A172 (cell line): ENCODE measurements at places on chromosomes 11 and 22. TPM values are rescaled to one million over a fixed set of nuclear protein-coding genes. Genes with fewer than 3 reads are reported as not detected.

- DNase-seq, result peak; percentile 91
These were observed 1.9 kb upstream of the CARD16 start for GRCh38 chr11:105046898-105047579.

PNPLA5 gene
- total RNA-seq, result not detected in 2 replicates

DNA sequence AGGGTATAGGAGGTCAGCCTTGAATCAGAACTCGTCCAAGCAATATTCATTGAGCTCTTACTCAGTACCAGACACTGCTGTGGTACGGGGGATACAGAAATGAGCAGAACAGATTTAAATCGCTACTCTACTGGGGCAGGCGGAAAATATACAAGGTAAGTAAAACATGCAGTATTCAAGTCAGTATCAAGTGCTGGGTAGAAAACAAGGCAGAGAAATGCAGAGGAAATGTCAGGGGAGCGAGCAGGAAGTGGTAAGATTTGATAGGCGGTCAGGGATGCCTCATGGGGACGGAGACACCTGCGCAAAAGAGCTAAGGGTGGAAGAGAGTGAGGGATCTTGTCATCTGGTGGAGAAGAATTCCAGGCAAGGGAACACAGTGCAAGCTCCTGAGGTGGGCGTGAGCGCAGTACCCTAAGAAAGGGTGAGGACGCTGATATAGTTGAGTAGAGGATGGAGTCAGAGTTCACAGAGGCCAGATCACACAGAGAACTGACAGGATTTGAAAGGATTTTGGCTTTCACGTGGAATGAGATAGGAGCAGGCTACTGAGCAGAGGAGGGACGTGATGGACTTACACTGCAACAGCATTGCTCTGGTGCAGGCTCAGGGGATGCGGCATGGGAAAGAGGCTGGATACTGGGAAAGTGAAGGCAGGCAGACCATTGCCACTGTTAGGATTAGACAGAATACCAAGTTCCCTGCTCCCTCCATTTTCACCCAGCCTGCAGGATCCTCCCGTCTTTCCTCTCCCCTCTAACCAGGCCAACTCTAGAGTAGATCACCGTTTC is 35.8 kb downstream of the SC5D start:
- DNase-seq, result no peak

PAMR1 gene
- total RNA-seq, result 0.43 and 0.53 TPM in 2 replicates

BARX2 gene
- not detected in 2 replicates for total RNA-seq

DNA sequence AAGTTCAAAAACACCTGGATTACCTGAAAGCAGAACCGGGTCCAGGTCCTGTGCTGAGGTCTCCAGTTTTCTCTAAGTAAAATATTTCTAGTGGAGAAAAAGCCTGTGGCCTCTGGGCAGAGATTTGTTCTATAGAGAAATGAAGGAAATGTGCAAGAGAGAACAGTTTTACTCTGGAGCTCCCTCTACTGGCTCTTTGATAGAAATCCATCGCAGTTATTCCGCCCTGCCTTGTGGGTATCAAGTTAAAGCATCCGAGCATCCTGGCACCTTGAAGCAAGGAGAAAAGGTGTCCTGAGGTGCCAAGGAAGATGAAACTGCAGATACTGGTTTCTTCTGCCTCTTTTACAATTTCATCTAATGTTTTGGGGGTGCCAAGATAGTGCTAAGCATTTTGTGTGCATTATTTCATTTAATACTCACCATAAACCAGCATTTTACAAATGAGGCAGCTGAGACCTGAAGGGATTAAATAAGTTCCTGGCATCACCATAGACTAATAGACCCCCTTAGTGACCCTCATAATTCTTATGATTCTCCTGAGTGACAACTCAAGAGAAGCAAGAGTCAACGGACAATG is 113.1 kb upstream of the HSD17B12 start:
- peak; percentile 71 for DNase-seq

GRCh38 chr11:35185696-35186095 is 46.7 kb downstream of the CD44 start:
- DNase-seq, result no peak

DNA sequence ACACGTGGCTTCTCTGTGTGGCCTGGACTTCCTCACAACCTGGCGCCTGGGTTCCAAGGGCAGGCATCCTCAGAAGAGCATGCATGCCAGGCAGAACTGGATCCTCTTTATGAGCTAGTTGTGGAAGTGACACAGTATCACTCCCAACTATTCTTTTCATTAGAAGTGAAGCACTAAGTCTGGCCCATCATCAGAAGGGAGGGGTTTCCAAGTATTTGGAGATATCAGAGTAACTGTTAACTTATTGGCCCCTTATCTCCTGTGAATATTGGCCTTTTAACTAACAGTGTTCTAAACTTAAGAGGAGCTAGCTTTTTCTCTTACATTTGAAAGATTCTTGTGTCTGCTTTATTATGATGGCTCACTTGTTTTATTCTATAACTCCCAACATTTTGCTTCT is 35.5 kb downstream of the FDX1 start:
- DNase-seq, result no peak

TUG1 gene
- 42.4 and 44.8 TPM in 2 replicates for total RNA-seq

GRCh38 chr11:16981651-16982194 is 32.5 kb downstream of the PLEKHA7 start:
- peak; percentile 79 for DNase-seq

SOX10 gene
- total RNA-seq, result not detected in 2 replicates

NXPE4 gene
- total RNA-seq, result not detected in 2 replicates

- peak; percentile 71 for DNase-seq
These were observed 15.7 kb upstream of the RASL10A start for GRCh38 chr22:29331213-29331612.

GRCh38 chr11:94672636-94673035 is 95.5 kb upstream of the AMOTL1 start:
- DNase-seq, result no peak

C11orf86 gene
- not detected in 2 replicates for total RNA-seq

GRCh38 chr22:35065183-35065582 is 775 bp upstream of the ISX start:
- DNase-seq, result no peak

- no peak for DNase-seq
These were observed 133.2 kb downstream of the SPATA19 start for GRCh38 chr11:133712051-133712560.

DNA sequence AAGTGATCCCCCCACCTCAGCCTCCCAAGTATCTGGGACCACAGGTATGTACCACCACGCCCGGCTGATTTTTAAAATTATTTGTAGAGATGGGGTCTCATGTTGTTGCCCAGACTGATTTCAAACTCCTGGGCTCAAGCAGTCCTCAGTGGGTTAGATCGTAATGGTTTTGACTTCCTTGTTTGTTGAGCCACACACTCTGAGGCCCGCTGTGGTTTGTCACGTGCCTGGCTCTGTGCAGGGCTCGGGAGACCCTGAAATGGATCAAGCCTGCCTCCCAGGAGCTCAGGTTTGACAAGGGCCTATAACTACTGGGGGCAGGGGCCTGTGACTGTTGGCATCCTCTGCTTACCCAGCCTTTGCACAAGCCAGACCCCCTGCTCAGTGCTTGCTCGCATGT is 68.1 kb downstream of the MPPED1 start:
- DNase-seq, result no peak

RASSF10 gene
- total RNA-seq, result not detected in 2 replicates

- peak; percentile 63 for DNase-seq
These were observed 8.6 kb upstream of the CD82 start for GRCh38 chr11:44556735-44557409.

- no peak for DNase-seq
These were observed 2.0 kb downstream of the HEPN1 start for GRCh38 chr11:124920870-124921609.

DNA sequence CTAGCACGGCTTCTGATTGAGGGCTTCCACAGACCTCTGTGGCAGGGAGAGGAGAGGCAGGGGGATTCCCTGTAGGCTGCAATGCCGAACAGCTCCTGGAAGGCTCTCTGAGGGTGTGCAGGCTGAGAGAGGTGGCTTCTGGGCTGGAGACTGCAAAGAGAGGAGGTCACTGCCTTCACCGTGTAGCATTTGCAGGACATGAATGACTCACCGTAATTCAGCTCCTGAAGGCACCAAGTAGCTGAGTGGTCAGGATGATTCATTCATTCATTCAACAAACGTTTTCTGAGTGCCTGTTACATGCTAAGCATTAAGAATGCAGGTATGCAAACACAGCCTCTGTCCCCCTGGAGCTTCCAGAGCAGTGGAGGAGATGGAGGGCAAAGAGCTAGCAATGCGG is 18.0 kb upstream of the EIF3D start:
- DNase-seq, result peak; percentile 81

GRCh38 chr11:67240576-67241389 is 25.5 kb upstream of the GRK2 start:
- DNase-seq, result peak; percentile 76
